Stimulated activated CD4-positive, alpha-beta T cell treated with anti-CD3 and anti-CD28 coated beads, TNF-alpha, amount 100 ng/mL, for 24 hours (primary cell): ENCODE measurements at places on chromosomes 2 and 18.

DNA sequence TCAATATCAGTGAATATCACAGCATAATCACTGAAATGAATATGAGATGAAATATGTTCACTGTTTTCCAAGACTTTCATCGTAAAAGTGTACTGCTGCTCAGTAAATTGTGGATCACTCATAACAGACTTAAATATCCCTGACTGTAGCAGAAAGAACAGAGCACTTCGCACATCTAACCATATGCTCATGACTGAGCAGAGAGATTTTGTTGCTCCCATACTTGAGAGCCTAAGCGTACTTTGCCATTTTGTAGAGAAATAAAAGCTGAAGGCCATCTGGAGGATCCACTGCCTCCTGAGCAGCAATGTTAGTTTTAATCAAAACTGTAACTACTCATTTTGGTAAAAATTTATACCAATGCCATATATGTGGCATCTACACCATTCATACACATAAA is 243.5 kb downstream of the STK39 start:
- no peak for DNase-seq

- DNase-seq, result peak; percentile 57
Measured at GRCh38 chr2:112156152-112156986, 18.2 kb downstream of the FBLN7 start.

DNA sequence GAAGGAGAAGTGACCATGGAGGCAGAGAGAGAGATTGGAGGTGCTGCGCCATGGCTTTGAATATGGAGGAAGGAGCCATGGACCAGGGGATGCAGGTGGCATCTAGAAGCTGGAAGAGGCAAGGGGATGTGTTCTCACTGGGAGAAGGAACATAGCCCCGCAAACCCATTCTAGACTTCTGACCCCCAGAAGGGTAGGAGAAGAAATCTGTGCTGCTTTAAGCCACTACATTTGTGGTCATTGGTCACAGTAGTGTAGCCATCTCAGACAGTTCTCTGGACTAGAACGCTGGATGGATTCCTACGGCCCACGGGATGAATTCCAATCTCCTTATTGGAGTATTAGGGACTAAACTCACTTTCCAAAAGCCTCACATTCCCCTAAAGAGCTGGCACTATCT is 67.8 kb downstream of the PTGR3 start:
- DNase-seq, result no peak

DNA sequence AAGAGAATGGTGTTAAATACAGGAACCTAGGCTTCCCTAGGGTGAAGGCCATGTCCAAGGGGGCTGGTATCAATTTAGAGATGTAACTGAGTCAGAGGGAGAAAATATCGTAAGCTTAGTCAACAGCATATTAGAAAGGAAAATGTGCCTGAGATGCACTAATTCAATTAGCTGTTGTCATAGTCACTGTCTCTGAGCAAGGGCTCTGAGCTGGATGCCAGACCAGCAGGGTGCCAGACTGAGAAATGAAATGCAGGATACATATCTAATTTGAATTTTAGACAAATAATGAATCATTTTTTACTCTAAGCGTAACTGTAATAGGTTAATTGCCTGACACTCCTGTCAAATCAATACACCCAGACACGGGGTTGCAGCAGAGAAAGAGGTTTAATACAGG is 11.4 kb upstream of the SLC35F6 start:
- DNase-seq, result no peak

- no peak for DNase-seq
Measured at GRCh38 chr18:27772081-27772480, 404.8 kb downstream of the CDH2 start.

GRCh38 chr2:131520526-131520925 is 7.2 kb upstream of the CCDC74A start:
- DNase-seq, result no peak
